ENCODE measurements at places on chromosomes 12 and 14.

DNA sequence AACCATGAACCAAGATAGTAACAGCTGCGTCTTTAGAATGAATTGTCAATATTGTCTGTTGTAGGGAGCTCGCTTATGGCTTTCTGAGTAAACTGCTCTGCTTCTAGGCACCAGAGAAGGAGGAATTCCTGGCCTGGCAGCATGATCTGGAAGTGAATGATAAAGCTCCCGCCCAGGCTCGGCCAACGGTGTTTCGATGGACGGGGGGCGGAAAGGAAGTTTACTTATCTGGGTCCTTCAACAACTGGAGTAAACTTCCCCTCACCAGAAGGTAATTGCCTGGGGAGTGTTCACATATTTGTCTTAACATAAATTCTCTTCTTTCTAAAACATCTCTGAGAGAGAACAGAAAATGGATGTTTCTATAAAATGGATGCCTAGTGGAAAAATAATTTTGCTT, 4.3 kb downstream of the PRKAB1 start:
- DNase-seq, result no peak

DNA sequence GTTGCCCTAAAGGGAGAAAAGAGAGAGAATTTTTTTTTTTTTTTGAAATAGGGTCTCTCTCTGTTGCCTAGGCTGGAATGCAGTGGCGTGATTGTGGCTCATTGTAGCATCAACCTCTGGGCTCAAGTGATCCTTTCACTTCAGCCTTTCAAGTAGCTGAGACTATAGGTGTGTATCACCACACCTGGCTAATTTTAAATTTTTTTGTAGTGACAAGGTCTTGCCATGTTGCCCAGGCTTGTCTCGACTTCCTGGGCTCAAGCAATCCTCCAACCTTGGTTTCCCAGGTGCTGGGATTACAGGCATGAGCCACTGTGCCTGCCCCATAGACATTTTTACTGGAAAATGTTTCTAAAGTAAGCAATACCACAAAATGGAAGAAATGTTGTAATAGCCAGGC, 36.8 kb downstream of the YARS2 start:
- no peak for DNase-seq

GRCh38 chr14:63421919-63422318, 103.2 kb upstream of the GPHB5 start:
- DNase-seq, result no peak

- no peak for DNase-seq
These were observed 74.3 kb downstream of the PLEKHA5 start for GRCh38 chr12:19203539-19204506.

GRCh38 chr14:99606359-99606758, 2.4 kb upstream of the CCDC85C start:
- no peak for DNase-seq

DNA sequence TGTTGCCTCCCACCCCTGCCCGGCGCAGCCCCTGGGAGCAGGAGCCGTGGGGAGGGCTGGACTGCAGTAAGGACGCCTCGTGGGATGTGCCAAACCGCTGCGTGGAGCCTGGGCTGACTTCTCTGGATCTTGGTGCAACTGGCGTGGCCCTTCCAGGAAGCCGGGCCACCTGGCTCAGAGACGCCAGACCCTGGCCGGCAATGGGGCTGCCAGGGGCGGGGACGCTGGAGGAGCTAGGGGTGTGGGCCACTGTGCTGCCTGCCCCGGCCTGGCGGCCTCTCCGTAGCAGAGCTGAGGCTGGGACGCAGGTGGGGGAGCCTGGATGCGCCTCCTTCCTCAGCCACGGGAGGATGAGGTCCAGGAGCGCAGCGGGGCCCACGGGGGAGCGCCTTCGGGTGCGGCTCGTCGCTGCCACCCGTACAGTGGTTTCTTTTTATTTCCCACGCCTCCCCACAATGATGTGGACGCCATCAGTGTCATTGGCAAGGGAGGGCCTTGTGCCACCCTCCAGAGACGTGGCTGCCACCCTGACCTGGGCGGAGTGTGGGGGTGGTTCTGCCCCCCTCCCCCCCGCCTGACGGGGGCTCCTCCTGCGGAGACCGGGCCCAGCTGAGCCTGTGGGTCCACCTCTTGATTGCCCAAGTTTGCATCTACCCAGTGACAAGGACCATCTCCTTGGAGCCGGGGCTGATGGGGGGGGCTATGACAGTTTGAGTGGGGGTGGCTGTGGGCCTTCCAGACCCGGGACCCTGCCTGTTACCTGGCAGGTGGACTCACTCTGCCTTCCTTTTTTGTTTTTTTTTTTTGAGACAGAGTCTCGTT, 11.3 kb downstream of the DDX51 start:
- no peak for DNase-seq

Measured in NCI-H1436 treated with DMSO at 0.1 percent for 48 hours (cell line).